ENCODE measurements at places on chromosomes 3 and 15. TPM values are rescaled to one million over a fixed set of nuclear protein-coding genes. Genes with fewer than 3 reads are reported as not detected.

The CYP11A1 gene
- not detected for total RNA-seq

The TGM5 gene
- total RNA-seq, result not detected

The MCF2L2 gene
- 6.5 TPM for total RNA-seq

The MYLK gene
- total RNA-seq, result not detected

The ACY1 gene
- total RNA-seq, result 8.4 TPM

The TTLL13 gene
- total RNA-seq, result 1.1 TPM

DNA sequence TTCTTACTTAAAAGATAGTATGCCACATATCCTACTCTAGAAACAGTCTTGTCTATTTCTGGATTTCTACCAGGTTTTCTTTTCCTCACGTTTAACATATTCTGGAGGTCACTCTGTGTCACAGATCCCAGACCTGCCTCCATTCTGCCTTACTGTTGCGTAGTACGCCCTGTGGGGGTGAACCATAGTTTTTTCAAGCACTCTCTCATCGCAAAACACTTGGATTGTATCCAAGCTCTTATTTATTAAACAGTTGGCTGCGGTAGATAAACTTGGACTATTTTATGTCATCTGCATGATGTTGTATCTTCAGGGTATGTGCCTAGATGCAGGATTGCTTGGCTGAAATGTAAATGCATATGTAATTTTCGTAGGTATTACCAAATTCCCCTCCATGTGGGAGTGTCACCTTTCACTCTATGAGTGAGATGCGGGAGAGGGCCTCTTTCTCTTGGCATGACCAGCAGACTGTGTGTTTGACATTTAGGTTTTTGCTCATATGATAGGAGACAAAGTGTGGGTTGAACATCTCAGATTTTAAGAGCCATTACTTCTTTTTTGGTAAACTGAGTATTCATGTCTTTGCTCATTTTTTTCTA is 55.8 kb downstream of the ABTB1 start:
- no peak for DNase-seq

GRCh38 chr3:140242818-140243276 is 307.9 kb downstream of the CLSTN2 start:
- no peak for DNase-seq

DNA sequence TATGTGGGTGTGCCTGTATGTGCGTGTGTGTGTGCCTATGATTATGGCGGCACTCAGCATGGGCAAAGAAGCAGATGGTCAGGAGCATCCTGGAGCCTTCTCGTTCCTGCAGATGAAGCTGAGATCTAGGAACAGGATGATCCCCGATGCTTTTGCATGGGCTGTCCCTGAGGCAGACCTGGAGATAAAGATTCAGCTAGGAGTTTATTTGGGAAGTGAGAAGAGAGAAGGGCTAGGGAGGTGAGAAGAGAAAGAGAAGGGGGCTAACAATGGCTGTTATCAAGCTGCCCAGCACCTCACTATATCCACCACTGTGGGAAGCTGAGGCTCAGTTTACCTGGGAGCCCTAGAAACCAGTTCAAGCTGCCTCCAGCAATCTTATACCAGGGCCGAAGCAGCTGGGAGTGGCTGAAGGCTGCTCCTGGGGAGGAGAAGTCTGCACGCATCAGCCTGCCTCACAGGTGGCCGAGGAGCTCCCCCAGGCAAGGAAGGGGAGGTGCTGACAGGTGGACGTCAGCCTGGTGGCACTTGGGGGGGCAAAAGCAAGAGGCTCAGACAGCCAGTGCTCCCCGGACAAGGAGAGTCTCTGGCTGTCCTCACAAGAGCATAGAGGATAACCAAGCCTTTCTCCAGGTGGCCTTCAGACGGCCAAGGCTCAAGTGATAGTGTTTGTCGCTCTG is 94.0 kb upstream of the IQSEC1 start:
- no peak for DNase-seq

GRCh38 chr3:176079785-176080184 is 1117.5 kb downstream of the TBL1XR1 start:
- no peak for DNase-seq

GRCh38 chr3:31448035-31448881 is 84.5 kb upstream of the STT3B start:
- peak; percentile 15 for DNase-seq

DNA sequence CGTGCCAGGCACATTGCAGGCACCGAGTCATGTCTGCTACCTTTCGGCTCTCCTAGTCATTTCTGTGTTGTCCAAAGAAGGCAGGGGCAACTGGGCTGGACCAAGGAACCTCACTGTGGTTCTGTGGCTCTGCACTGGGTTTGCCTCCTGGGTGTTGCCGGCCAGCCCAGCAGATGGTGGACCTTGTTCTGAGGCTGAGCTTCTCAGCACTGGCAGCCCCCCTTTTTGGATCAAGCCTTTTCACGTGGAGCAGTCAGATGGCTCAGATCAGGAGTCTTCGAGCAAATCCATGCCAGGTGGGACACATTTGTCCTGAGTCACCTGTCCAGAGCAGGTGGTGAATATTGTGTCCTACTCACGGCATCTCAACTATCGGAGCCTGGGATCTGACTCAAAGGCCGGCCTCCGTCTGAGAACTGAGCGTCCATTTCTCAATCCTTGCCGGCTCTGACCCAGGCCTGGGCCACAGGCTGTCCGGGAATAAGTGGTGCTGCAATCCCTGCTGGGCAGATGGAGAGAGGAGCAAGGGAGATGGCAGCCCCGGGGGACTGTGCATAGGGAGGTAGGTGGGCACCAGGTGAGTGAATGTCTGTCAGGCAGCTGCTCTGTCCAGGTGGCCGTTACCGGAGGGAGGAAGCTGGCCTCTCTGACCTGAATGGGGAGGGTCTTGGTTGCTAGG is at the start of gene IL16:
Gene IL16, plus strand, starts transcription at position 304 of the 679 bp plus-strand sequence. CDS start 28,521 bp downstream, outside the sequence.
- no peak for DNase-seq

GRCh38 chr3:117629505-117629904 is 919.9 kb downstream of the TUSC7 start:
- no peak for DNase-seq

GRCh38 chr15:56767315-56767714 is 34.0 kb upstream of the ZNF280D start:
- no peak for DNase-seq

DNA sequence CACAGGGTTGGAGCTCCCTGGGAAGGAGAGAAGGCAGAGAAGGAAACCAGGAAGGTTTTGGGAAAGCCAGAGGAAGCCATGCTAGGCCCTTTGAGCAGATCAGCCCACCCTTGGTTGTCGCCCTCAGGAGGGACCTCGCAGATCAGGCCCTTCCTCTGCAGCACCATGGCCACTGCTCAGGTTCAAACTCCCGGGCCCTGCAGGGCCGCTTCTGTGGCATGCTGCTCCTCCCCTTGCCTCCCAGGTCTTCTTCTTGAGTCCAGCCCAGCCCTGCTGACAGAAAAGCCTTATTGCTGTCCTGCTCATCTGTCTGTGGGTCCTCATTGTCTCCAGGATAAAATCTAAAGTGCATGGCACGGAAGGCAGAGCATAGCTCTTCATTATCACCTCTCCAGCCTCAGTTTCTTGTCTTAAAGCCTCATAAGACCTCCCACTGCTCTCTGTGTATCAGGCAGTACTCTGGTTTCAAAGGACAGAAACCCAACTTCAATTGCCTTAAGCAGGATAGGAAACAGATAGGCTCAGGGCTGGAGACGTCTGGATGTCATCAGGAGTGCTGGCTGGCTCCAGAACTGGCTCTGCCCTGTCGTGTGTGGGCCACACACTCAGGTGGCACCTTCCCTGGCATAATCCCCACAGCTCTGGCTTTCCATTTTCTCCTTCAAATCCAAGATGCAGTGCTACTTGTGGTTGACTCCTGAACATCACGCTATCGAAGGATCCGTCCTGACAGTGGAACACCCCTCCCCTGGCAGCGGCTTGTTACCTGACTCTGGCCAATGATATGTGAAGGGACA is 118.5 kb downstream of the EEFSEC start:
- no peak for DNase-seq

GRCh38 chr3:103684904-103685303 is 1250.1 kb downstream of the ZPLD1 start:
- no peak for DNase-seq

GRCh38 chr3:194100856-194101390 is 35.0 kb upstream of the HES1 start:
- DNase-seq, result no peak

DNA sequence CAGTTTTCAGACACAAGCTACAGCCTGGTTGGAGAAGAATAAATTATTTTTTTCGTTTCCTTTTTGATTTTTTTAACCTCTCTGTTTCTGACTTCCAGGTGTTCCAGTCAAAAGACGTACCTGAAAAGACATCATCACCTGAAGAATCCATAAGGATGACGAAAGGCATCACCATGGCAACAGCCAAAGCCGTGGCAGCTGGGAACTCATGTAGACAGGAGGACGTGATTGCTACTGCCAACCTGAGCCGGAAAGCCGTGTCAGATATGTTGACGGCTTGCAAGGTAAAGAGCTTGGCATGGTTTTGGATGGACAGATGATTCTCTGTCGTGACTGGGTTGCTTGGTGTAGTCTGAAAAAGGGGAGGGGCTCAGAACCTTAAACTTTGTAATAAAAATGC is 237.0 kb upstream of the TPM1 start:
- DNase-seq, result no peak

GRCh38 chr3:156382458-156383346 is 172.2 kb downstream of the SSR3 start:
- DNase-seq, result no peak

DNA sequence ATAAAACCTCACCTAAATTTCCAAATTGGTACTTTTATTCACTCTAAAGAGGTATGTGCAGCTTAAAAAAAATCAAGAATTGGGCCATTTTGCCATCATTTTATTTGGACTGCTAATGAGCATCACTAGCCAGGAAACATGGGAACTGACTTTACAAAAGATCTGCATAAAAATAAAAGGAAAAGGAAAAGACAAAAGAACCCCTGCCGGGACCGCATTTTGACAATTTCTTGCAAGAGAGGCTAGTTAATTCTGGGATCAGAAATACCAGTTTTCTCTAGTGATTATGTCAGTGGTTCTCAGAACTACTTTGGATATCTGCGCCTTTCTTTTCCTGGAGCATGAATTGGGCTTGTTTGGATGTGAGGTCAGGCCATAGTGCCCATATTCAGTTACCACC is 289.2 kb downstream of the CHST2 start:
- DNase-seq, result no peak

DNA sequence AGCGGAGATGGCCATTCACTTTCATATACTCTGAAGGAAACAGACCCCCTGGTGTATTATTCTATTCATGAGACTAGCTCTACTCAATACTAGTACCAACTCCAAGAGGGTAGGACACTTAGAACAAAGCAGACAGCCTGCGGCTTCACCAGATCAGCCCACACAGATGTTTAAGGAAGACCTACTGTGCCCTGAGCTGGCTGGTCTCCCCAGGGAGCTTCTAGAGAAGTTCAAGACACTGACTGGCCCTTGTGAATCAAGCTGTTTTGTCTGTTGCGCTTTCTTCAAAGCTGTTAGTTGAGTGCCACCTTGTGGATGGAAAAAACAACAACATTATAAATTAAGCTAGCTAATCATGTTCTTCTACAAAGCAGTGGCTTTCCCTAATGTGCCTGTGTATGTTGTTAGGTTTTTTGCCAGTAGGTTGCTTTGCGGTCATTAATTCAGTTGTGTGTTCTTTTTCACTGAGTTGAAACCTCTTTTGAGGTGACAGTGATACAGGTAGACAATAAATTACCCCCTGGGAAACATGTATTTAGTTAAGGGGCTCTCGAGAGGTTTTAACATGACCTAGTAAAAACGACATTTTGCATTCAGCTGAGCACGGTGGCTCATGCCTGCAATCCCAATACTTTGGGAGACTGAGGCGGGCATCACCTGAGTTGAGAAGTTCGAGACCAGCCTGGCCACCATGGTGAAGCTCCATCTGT is 64.2 kb upstream of the MYZAP start:
- peak; percentile 33 for DNase-seq

DNA sequence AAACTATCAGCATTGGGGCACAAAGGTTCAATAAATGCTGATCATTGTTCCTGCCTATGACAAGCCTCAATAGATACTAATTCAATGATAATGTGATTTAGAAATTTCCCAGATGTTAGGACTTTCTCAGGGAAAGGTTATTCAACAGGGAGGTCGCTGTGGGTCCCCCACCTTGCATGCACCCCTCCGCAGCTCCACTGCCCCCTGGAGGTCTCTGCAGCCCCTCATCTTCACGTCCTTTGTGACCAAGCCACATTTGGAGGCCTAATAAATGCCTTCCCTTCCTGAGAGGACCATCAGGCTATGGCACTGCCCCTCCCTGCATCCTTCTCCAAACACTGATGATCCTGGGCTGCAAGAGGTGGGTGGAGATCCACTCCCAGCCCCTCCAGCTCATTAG is 50.2 kb downstream of the NOX5 start:
- no peak for DNase-seq

DNA sequence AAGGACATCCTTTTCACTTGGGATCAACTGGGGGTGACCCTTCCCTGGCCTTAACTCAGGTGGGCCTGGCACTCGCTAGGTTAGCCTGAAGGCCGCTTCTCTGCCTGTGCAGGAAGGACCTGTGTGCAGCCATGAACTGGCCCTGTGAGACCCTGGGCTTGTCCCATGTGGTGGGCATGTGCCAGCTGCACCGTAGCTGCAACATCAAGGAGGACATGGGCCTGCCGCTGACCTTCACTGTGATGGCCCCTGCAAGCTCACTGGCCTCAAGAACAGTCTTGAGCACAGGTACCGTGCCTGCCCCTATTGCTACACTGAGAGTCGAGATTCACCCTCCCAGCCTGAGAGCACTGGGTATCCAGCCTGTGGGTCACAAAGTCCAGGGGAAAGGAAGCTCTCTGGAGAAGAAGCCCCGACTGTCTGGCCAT is 43.0 kb downstream of the SAXO2 start:
- no peak for DNase-seq

DNA sequence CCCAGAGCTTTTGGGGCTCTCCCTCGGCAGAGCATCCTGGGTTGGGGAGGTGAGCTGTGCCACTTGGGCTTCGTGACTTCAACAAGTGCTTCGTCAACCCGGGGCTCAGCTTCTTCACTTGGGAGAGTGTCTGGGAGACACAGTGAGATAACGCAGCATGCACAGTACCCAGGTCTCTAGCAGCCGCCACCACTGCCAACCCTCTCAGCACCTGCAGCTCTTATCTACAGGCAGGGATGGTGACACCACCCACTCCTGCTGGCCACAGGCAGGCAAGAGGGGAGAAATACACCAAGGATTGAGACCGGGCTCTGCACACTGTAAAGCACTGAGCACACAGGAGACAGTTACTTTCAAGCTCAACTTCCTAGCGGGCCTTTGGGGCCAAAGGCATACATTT is 11.6 kb downstream of the TKT start:
- no peak for DNase-seq

- DNase-seq, result no peak
These were observed 298.3 kb downstream of the ZBTB20 start for GRCh38 chr3:114848643-114849350.

- no peak for DNase-seq
These were observed 46.9 kb downstream of the KBTBD12 start for GRCh38 chr3:127961963-127962362.
